ENCODE measurements at places on chromosomes 11 and 22.

GRCh38 chr11:19683141-19683805 lies 29.4 kb upstream of the NAV2 start:
- no peak for DNase-seq

DNA sequence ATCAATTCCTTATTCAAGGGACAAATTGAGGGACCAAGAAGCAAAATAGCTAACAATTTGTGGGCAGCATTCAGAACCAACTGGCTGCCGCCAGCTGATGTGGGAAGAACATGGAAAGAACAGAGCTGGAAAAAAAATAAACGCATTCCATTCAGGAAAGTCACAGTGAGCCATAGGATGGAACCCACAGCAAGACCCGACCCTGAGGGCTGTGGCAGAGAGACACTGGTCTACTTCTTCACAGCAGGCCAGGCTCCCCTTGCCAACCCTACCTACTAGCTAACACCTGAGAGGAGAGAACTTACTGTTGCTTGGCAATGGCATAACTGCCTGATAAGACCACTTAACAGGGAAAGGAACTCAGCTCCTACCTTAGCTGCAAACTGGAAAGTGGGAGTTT lies 123.5 kb upstream of the APOA1 start:
- no peak for DNase-seq

- no peak for DNase-seq
Measured at GRCh38 chr11:14554959-14555358, 34.8 kb upstream of the PSMA1 start.

DNA sequence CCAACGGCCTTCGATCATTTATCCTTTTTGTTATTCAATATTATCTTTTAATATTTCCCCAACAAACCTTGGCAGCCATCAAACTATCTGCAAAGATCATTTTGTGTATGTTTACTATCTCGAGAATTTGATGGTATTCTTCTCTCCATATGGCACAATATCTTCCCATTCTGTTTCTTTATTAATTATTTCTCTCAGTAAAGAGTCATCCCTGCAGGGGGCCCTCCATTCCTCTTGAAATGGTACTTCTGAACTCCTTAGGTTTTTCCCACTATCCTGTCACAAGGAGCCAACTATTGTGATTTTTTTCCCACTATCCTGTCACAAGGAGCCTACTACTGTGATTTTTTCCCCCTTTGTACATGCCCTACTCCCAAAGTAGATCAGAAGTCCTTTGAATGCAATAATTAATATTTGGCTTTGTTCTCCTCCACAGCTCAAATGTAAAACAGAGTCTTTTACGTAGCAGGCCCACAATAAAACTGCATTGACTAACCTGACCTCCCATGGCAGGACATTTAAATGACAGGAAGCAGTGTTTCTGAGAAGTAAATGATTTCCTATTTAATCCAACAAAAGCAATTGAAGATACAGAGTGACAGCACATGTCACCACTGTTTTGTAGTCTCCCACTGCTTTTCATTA lies 43.3 kb downstream of the PDGFD start:
- DNase-seq = peak; percentile 44

DNA sequence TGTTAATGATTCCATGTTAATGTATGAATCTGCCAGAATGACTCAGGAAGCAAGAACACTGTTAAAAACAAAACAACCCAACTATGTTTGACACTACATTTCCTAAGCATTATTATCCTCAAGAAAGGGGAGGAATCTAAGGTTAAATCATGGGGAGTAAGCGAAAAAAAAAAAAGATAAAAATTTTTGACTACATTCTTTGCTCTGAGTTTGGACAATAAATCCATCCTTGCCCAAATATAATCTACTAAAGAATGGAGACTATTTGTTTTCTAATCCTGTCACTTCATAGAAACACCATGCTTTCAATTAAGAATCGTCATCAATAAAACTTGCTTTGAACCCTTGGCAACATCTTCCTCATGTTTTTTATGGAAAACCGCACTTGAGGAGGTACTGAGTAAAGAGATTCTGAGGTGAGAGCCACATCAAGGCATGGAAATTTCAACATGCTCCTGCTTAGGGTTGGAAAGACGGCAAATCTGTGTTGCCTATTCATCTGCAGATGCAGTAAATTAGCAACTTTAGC lies 9.7 kb downstream of the MAML2 start:
- no peak for DNase-seq

DNA sequence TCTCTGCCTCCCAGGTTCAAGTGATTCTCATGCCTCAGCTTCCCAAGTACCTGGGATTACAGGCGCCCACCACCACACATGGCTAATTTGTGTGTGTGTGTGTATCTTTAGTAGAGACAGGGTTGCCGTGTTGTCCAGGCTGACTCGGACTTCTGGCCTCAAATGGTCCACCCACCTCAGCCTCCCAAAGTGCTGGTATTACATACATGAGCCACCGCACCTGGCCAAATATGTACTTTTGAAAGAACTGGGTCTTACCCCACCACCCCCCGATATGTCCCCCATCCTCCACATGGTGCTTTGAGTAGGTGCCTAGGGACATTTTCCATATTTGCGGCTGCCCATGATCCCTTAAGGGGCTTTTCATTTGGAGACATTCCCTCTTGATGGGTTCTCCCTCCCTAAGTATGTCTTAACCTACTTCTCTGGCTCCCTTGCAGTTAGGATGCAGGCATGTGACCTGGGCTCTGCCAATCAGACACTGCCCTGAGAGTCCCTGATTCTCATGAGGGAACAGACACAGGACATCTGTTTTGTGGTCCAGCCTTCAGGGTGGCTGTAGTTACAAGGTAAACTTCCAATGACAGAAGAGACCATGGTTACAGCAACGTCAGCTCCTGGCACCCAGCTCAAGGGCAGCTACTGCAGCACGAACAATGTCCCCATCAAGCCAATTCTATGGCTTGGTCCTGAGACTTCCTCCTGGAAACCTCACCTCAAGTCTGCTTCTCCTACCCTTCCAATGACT lies 48.4 kb downstream of the CHST1 start:
- no peak for DNase-seq

- no peak for DNase-seq
Measured at GRCh38 chr22:40826984-40827741, 8.0 kb upstream of the SLC25A17 start.

DNA sequence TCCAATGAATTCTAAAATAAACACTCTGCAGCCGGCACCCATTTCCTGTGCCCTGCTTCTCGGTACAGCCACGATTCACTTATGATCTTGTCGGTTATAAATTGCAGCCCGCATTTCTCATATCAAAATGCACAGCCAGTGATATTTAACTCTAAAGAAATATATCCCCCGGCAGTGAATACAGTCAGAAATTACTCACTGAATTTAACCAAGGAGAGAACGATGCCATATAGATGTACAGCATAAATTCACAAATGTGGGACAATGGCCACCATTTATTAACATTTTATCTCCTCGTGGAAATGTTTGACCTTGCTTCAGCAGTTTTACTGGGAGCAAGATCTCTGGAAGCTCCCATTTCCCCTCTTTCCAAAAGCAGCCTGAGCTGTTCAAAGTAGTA lies 1517.8 kb downstream of the BRD1 start:
- DNase-seq = no peak

DNA sequence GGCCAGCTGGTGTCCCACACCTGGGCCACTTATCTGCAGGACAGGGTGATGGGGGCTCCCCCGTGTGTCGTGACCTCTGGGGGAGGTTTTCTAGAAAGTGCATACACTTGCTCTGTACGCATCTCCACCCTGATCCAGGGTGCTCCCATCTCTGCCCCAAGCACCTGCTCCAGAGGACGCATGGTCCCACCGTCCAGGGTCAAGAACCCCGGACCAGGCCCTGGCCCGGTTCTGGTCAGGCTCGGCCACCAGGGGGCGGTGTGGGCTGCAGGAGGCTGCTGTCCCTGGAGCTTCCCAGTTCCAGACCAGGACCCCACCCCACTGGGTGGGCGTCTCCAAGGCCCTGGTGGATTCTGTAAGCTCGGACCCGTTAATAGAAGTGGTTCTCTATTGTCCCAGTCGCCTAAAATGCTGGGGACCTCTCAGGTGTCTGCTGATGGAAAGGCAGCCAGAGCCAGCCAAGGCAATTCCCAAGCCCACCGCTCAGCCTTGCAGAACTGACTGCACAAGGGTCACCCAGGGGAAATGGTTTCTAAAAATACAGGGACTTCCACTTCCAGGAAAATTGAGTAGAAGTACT lies 34.7 kb upstream of the SEPTIN5 start:
- no peak for DNase-seq

DNA sequence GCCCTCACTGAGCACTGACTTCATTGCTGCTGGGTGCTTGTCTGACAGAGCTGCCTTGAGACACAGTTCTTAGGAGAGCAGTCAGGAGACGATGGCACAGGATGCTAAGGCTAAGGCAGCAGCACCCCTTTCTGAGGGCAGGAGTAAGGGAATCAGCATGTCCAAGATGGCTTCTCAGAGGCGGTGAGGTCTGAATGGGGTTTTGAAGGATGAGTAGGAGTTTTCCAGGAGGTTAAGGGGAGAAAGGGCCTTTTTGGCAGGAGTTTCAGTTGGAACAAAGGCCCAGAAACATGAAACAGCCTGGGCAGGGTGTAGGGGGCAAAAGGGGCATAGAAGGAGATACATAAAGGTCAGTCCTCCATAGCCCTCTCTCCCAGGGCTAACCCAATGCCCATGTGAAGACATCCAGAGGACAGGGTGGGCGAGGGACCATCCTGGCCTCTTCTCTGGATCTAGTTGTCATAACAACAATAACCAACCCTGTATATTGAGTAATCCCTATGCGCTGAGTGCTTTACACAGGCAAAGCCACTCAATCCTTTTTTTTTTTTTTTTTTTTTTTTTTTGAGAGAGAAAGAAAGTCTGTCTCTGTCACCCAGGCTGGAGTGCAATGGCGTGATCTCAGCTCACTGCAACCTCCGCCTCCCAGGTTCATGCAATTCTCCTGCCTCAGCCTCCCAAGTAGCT lies 19.0 kb downstream of the CYTH4 start:
- DNase-seq = no peak

DNA sequence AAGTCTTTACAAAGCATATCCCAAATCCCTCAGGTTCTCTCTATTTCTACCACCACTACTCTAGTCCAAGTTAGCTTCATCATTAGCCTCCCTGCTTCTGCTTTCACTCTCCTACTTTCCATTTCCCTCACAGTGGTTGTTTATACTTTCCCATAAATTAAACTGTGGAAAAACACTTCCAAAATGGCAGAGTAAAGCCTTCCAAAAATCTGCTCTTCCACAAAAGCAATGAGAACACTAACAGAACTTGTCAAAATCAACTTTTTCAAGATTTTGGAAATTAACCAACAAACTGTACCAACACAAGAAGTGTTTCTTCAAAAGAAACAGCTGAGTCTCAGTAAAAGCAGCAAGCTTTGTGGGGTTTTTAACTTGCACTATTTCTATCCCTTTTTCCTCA lies 71.8 kb downstream of the TTC28 start:
- no peak for DNase-seq

GRCh38 chr11:109892321-109892794 lies 200.8 kb upstream of the ZC3H12C start:
- DNase-seq = no peak

GRCh38 chr11:46560300-46560991 lies 33.4 kb downstream of the AMBRA1 start:
- DNase-seq = no peak

DNA sequence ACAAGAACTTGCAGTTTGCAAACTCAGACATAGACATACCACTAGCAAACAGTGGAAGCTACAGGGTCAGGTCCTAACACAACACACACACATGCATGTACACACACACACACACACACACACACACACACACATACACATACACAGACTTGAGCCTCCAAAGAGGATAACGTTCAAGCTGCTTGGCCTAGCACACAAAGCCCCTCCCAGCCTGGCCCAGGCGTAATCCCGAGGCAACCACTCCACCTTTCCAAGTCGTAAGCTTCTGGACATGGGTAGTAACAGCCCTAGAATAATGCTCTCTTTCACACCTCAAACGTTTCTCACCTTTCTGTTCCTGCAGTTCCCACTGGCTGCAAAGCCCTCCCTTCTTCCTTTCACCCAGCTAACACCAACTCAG lies 88.6 kb downstream of the LARGE1 start:
- no peak for DNase-seq

GRCh38 chr22:50309601-50309991 lies 2.1 kb upstream of the PLXNB2 start:
- no peak for DNase-seq

- no peak for DNase-seq
Measured at GRCh38 chr11:102685754-102686153, 19.8 kb downstream of the MMP27 start.

- no peak for DNase-seq
Measured at GRCh38 chr11:45647329-45647728, 18.1 kb downstream of the CHST1 start.

- no peak for DNase-seq
Measured at GRCh38 chr11:20011307-20011951, 148.8 kb downstream of the DBX1 start.

DNA sequence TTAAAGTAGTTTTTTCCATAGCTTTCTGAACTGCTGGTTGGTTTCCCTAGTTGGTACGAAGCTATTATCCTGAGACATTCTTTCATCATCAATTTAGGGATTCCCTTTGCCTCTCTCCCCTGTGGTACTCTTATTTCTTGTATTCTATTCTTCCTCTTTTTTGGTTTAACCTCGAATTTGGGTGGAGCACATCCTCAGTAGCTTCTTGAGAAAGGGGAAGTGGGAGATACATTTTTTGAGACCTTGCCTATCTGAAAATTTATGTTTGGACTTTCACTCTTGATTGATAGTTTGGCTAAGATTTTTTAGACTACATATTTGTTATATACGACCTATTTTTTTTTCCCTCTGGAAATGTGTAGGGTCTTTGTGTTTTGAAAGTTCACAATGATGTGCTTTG lies 121.7 kb upstream of the ZBED5 start:
- DNase-seq = no peak

DNA sequence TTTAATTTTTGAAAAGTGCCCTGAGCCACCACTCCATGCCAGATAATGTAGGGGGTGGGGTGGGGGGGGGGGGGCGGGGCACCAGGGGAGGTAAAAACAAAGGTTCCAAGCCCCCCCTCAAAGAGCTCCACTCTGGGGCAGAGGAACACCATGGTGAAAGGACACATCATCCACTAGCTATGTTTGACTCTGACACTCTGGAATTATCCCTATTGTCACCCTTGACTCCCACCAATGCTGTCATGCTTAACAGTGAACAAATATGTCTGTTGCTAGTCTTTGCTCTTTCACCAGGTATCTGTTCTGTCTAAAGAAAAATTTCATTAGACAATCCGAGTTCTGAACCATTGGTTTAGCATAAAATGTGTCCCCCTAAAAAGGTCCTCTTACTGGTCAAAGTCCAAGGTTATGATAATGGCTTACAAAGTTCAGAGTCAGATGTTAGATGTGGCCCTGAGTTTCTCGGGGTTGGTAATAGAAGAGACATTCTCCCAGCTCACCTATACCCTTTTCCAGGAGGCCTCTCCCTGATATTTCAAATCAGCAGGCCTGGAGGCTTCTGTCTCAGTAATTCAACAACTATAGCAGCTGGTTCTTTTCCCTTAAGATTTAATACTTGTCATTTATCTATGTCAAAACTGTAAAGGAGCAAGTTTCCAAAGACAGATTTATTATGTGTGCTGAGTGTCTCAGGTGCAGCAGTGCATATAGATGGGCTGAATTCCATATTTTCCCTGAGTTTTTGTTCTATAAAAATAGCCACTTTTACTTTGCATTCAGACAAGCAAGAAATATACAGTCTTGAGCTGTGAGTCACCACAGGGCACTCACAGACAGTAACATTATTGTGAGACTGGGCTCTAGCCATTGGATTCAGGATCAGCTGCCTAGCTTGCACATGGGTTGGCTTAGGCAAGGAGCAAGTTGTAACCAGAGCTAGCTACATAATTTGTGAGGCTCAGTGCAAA lies 174.1 kb downstream of the CSNK2A3 start:
- DNase-seq = no peak
